ENCODE measurements at places on chromosomes 3 and 15.

DNA sequence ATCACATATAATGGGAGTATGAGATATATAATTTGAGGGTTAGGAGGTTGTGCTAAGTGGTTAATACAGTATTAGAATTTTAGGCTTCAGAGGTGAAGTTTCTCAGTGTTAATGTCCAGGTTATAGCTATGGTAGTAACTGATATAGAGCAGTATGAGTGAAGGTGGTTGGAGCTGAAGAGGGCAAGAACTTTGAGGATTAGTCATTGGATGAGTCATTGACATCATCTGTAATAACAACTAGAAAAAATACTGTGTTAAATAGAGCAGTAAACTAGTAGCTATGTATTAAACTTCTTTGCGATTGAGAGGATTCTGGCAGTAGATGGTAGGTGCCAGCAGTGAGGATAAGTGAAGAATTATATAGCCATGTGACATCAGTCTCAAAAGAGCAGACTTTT lies 47.5 kb upstream of the EIF3J start:
- DNase-seq = peak; percentile 67

DNA sequence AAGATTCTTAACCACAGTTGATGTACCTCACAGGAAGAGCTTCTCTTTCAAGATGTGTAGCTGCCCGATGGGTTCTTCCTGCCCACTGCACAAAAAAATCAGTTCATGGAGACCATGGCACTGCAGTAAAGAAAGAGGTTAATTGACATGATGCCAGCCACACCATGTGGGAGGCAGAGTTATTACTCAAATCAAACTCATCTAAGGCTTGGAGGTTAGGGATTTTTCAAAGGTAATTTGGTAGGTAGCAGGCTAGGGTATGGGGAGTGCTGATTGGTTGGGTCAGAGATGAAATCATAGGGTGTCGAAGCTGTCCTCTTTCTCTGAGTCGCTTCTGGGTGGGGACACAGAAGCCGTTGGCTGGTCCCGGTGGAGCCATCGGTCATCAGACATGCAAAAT lies 57.4 kb upstream of the BDH1 start:
- DNase-seq = no peak

GRCh38 chr3:64238971-64239667 lies 13.9 kb upstream of the PRICKLE2 start:
- peak; percentile 75 for DNase-seq

- no peak for DNase-seq
Measured at GRCh38 chr3:173037840-173038483, 103.1 kb downstream of the SPATA16 start.

- DNase-seq = no peak
Measured at GRCh38 chr15:100333236-100333635, 8.5 kb downstream of the ADAMTS17 start.

DNA sequence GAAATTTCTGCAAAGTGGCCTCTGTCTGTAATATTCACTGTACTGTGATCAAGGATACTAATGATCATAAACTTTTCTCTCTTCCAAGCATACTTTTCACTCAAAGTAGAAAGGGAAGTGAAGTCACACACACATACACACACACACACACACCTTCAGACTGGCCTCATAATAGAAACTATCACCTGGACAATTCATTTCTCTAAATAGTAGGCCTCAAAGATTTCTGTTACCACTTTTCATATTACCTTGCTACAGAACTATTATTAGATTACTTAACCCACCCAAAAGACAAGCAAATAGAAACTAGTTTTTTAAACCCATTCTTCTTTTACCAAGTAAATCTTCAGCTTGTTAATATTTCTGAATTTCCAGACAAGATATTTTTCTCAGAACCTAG lies 12.2 kb downstream of the CPB1 start:
- DNase-seq = no peak

DNA sequence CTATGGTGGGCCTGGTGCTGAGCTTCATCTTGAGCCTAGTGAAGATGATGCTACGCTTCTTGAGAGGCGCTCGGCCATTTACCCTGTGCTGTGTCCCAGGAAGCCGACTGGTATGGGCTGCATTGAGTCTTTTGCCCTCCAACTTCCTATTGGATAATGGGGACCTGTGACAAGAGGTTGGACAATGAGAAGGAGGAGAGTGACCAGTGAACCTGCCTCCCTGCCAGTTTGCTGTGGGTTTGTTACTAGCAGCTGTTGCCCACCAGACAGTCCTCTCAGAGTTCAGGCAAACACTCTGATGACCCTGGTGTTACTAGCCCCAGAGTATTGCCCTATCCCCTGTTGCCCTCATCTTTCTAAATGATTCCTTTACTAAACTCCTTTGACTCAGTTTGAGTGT lies 99.6 kb upstream of the PFN2 start:
- DNase-seq = no peak

DNA sequence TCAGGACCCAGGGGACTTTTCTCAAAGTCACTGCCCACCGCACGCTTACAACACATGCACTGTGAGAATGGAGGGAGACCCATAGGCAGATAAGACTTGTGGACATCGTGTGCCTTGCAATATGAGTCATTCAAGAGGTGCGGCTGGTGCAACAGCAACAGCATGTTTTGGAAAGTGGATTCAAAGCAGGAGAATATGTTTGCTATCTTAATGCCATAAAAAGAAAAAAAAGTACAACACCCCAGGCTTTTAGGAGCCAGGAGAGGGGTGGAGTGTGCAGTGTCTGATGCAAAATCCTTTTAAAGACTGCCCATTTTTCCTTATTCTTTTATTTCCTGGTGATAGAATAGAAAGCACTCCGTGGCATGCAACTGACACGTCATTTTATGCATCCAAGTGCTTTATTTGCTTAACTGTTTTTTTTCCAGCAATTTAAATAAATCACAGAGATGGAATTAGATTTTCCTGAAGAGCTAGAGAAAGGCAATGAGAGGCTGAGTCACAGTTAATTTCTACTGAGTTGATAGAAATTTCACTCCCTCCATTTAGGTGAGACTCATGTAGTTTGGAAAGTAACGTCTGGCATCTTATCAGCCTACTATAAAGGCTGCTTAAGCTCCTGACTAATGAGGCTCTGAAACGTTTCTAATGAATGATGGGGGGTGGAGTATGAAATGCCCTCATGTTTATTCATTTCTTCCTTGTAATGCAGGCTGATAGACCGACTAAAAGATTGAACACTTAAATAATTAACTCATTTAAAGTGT lies 96.4 kb downstream of the NSUN3 start:
- peak; percentile 54 for DNase-seq

- DNase-seq = no peak
Measured at GRCh38 chr15:98999233-98999632, 8.4 kb downstream of the PGPEP1L start.

DNA sequence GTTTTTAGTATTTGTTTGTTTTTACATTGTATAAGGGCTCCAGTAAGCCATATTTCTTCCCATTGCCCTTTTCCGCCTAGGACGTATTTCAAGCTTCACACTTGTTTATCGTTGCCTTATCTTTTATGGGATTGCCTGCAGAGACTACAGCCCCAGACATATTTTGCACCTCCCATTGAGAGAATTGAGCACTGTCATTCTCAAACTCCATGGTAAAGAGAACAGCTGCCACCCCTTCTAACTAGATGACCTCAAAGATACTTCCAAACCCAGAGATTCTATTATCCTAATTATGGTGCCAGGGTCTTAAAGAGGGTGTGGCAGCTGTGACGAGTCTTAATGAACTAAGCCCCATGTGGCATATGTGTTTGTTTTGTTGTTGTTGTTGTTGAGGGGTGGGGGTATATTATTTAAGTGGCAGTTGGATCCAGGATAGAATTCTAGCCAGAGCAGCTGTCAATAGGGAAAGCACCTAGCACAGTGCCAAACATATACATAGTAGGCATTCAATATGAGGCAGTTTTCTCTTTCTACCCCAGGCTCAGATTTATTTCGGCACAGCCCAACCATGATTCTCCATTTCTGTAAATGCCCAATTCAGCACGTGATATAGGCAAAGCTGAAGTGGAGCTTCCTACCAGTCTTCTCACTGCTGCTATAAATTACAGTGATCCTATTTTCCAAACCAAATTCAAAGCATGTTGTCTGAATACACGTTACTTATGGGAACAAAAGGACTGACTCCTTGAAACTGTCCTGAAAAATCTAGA lies 932 bp upstream of the TP53BP1 start:
- no peak for DNase-seq
